ENCODE measurements at places on chromosomes 5 and 9.
A peak's percentile ranks its signal among the peaks of the same experiment; 100 is the strongest.

DNA sequence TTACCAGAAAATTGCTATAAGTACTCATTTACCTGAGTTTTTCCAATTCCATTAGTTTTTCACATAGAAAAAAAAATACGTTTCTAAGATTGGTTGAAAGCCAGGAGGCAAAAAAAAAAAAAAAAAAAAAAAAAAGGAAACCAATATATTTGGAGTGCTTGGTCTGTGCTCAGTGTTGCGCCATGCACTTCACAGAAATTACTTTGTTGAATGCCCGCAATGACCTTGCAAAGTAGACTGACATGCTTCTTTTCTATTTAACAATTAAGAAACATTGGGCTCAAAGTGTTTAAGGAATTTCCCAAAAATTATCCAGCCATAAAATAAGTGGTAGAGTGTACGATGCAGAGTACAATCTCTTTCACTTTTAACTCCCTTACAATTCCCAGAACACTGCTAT, 65.2 kb upstream of the PAPPA start:
- no peak for DNase-seq

GRCh38 chr5:94545870-94546625, 72.4 kb downstream of the KIAA0825 start:
- DNase-seq, result no peak

DNA sequence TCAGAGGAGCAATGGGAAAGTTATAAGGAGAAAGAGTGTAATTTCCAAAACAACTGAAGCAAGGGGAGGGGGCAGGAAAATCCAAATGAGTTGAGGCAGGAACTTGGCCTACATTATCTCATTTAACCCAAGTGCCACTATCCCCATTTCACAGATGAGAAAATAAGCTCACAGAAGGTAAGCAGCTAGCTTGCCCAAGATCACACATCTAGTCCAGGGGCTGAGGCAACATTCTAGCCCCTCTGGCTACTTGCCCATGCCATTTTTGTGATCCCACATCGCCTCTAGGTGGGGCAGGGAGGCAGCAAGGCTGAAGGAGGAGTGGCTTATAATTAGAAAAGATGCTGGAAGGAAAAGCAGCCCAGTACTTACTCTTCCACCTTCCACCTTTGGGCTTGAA, 2.6 kb upstream of the PSIP1 start:
- DNase-seq, result no peak

- no peak for DNase-seq
These were observed 46.6 kb downstream of the SLC12A7 start for GRCh38 chr5:1065143-1065750.

GRCh38 chr9:21455320-21455719, 15.1 kb downstream of the IFNA1 start:
- peak; percentile 33 for DNase-seq

DNA sequence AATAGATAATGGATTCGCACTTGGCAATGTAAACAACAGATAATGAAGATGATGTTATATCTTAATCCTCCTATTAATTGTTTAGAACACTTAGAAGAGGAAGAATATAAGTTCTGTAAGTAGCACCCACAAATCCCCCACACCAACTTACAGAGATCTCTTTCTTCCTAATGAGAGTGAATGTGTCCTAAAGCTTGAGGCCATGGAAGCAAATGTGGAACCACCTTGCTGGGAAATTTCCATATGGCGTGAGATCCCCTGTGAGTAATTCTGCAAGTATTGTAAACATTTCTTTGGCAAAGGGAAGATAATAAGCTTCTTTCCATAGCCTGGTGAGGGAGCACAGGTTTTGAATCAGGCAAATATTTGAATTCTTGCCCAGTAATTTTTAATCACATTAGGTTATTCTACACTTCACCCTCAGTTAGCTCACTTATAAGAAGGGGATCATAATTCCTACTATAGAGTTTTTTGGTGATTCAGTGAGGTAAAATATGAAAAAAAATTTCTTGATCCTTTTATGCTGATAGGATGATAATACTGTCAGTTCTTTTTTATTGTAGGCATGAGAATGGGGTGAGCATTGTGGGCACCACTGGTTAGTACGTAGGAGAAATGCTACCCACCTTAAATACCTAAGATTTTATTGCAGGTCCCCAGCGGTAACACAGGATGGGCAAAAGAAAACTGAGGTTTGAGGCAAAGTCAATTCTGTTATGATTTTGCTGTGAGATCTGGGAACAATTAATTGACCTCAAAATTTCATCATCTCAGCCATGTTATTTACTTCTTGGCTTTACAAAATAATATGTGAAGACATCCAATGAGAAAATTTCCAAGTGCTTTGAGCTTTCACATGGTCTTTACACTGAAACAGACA, 574.8 kb downstream of the PSAT1 start:
- DNase-seq, result no peak

- DNase-seq, result no peak
These were observed 200.2 kb downstream of the SLIT3 start for GRCh38 chr5:169100735-169101075.

GRCh38 chr9:13436591-13436990, 157.1 kb upstream of the MPDZ start:
- no peak for DNase-seq

DNA sequence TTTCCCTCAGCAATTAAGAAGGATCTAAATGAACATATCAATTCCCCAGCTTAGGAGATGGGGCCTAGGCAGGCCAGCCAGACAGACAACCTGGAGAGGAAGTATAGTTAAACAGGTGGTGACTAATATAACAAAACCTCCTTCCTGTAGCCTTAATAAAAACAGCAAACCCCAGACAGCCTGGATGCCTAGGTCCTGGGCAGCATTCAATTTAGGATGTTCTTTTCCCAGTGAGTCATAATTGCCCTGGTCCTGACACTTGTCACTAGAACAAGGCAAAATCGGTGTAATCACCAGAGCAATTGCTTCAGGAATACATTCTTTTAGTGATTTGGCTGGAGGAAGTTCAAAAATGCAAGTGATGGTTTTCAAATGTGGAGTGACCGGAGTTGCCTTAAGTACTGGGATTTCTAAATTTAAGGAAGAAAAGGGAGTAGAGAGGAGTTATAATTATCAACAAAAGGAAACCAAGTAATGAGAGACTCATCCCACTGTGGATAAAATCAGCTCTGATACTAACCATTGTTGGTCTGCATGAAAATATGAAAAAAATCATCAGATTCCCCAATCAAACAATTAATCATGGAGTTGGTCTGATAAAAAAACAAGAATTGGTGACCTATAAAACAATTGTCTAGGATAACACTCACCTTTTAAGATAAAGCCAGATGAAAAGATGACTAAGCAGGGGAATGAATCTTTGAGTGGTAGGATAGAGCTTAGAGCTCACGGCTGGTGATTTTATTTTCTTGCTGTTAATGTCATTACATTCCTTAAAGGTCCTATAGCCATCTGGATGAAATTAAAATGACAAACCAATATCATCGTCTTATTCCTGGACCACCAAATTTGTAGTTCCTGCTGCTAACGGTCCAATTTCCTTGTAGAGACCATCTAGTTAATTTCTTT, 39.0 kb upstream of the TARS1 start:
- DNase-seq, result peak; percentile 8

GRCh38 chr9:33136721-33137670, 30.1 kb downstream of the B4GALT1 start:
- DNase-seq, result no peak
